ENCODE measurements at places on chromosomes 12 and 14.

DNA sequence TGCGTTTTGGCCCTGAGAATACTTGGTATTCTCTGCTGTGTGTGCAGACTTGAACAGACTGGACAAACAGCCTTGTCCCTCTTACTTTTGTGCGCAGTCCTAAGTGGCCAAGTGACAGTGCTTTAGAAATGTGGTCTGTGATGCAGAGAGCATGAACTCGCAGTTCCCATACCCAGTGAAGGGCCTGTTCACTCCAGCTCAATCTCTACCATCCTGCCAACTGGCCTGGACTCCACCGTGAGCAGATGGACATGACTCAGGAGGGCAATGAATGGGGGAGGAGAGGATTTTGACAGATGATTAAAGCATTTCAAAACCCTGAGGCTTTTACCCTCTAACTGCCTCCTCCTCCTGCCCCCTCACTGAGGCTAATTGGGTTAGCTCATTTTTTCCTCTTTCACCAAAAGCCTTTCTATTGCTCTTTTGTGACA lies 62.5 kb upstream of the PYGL start:
- no peak for DNase-seq

DNA sequence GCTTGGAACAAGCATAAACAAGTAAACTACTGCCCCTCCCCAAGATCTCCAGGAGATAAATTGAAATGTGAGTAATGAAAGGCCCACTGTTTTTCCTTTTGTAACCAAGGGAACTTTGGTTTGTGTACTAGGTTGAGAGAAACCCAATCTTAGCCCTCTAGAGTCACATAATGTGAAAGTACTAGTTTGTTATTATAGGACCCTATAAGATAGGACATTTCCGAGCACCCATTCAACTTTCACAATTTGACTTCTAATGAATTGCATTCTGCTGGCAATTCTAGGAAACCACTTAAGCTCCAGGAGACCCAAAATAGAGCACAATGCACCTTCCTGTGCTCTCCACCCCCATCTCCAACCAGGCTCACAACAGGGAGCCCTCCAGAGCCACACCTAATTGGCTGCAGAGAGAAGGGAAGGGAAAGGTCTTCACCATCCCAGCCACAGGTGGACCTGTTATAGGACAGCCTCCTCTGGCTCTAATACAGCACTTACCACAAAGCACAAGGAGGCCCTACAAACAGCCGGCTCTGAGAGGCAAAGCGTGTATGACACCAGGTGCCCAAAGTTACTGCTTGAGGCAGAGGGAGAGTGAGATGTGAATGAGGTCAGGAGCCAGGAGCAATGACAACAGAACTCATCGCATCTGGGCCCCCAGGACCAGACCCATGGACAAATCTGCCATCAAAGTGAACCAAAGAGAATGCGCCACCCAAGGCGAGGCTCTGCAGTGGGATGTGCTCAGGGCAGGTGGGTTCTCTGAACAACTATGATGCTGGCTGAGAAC lies 163.3 kb upstream of the NTF3 start:
- no peak for DNase-seq

- no peak for DNase-seq
Observed at GRCh38 chr12:53096089-53096741, 1.3 kb upstream of the IGFBP6 start.

- no peak for DNase-seq
Observed at GRCh38 chr12:55762646-55763045, 19.7 kb downstream of the GDF11 start.

DNA sequence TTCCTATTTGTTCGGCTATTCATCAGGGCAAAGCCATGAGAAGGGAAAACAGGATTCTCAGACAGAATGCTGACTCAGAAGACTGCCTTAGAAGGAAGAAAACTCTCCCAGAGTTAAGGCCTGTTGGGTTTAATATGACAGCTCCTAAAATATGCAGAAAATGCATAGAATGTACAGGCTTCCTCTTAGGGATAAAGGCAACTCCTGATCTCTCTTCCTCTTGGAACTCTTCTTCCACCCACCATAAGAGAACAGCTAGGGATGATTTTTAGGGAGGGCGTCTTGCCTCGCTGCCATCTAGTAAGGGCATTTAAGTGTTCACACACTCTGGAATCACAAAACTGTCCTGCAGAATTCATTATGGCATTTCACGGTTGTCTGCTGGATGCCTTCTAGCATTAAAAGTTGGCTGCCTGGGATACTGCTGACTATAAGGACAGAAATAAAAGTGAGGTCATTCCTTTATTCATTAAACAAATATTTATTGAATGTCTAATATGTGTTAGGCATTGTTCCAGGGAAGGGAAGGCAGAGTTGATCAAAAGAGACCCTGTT lies 73.7 kb downstream of the DCAF5 start:
- DNase-seq: no peak

GRCh38 chr12:93766796-93767523 lies 89.8 kb downstream of the CRADD start:
- no peak for DNase-seq

- DNase-seq: no peak
Observed at GRCh38 chr14:104424406-104425072, 155.0 kb upstream of the C14orf180 start.

- DNase-seq: no peak
Observed at GRCh38 chr12:79069009-79069408, 204.4 kb downstream of the SYT1 start.

- DNase-seq: no peak
Observed at GRCh38 chr14:89669193-89669592, 252.2 kb upstream of the FOXN3 start.

GRCh38 chr14:67942080-67942710 lies 122.6 kb downstream of the RAD51B start:
- DNase-seq: no peak

- DNase-seq: no peak
Observed at GRCh38 chr12:16530268-16530850, 75.6 kb downstream of the LMO3 start.

GRCh38 chr14:56797003-56797568 lies 13.2 kb downstream of the OTX2 start:
- DNase-seq: no peak

DNA sequence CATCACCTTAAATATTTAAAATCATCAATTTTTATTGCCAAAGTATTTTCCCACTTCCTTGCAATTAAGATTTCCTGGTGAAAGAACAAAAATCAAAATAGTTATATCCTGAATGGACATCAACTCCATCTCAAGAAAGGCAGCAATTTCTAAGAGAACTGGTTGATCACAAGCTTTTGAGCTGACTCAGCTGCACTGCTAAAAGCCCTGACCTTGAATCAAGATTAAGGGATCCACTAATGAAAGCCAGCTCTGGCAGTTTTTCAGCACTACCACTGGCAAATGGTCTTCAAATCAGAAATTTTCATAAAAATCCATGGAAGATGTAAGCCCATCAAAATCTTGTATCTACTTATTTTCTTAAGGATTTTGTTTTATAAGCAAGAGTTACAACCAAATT lies 123.4 kb downstream of the SLC6A15 start:
- no peak for DNase-seq

DNA sequence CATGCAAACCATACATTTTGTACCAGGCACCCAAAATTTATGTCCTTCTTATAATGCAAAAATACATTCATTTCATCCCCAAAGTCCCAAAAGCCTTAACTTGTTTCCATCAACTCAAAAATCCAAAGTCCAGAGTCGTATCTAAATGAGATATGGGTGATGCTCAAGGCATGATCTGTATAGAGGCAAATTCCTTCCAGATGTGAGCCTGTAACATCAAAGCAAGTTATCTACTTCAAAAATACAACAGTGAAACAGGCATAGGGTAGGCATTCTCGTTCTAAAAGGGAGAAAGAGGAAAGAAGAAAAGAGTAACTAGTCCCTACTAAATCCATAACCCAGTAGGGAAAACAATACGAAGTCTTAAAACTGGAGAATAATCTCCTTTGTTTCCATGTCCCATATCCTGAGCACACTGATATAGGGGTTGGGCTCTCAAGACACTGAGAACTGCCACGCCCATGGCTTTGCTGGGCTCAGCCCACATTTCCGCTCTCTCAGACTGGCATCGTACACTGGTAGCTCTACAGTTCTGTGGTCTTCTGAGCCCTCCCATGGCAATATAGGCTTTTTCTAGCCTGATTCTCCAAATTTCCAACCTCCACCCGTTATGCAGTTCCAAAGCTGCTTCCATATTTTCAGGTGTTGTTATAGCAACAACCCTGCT lies 232.8 kb downstream of the TMTC2 start:
- no peak for DNase-seq

DNA sequence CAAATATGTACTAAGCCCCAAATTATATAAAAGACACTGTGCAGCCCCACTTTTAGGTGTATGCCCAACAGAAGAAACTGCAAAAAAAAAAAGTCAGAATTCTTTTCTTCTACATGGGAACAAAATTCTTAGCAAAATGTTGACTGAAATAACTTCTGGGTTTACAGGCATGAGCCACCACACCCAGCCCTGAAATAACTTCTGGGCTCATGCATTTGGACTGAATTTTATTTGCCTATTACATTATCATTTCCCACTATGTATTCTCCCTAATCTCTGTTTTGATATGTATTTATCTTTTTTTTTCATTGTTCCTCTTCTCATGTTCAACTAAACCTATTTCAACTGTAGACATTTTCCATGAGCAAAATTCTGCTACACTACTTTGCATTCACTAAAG lies 169.2 kb downstream of the GRIN2B start:
- no peak for DNase-seq

DNA sequence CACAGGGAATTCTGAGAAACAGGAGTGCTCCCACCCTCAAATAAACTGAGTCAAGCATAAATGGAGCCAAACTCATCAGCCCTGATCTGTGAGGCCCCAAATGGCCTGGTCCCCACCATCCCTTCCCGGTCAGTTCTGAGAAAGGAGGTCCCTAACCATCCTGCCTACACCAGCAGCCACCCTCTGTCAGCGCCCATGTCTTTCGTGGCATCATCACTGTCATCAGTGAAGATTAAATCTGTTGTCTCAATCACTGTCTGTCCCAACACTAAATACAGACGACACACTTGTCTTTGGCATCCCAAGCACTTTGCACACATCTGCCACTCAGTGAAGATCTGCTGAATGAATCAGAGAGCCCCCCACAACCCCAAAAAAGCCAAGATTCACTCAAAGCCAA lies 22.4 kb downstream of the VPS37B start:
- DNase-seq: no peak

GRCh38 chr14:44898551-44898950 lies 63.2 kb downstream of the KLHL28 start:
- DNase-seq: no peak

- no peak for DNase-seq
Observed at GRCh38 chr14:101125719-101126651, 222.5 kb upstream of the RTL1 start.

- no peak for DNase-seq
Observed at GRCh38 chr14:50308363-50308915, 3.6 kb downstream of the L2HGDH start.

DNA sequence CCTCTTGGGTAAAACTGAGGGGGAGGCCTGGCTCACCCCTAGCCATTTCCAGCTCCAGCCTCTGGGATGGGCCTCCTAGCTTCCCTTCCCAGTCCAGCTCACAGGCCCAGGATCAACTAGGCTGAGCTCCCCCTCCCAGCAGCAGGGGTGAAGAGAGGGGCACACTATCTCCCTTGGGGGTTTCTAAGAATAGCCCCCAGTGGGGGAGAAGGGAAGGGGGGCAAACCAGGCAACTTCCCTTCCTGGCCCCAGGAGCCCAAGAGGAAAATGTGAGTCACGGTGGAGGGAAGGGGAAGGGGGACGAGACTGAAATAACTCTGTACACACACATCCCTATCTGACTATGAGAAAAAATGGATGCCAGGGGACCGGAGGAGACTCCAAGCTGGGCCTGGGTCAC lies 9.0 kb downstream of the ADCY6 start:
- no peak for DNase-seq

Data from NCI-H1048 (cell line).